Activated T-helper 1 cell treated with anti-CD3 and anti-CD28 coated beads, Interleukin-2, amount 50 U/mL, for 16 hours (primary cell): ENCODE measurements at places on chromosomes 6 and 20.

DNA sequence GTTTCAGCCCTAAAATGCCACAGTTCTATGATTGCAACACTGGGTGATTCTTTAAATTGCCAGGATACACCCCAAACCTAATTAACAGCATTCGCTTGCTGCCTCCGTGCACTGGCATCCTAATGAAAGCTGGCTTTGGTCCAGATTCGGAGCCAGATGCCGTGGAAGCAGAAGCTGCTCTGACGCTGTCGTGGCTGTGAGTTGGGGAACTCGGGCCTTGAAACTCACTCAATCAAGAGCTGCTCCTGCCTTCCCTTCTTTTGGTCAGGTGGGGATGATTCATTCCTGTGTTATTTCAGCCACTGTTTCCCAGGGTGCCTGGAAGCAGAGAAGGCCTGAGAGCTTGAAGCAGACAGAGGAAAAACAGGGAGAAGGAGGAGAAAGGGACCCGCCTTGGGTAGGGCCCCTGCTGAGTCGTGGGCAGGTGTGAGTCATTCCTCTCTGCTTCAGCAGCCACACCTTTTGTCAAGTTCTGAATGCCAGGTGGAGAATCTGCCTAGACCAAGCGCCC, 36.2 kb upstream of the DSP start:
- DNase-seq = no peak

DNA sequence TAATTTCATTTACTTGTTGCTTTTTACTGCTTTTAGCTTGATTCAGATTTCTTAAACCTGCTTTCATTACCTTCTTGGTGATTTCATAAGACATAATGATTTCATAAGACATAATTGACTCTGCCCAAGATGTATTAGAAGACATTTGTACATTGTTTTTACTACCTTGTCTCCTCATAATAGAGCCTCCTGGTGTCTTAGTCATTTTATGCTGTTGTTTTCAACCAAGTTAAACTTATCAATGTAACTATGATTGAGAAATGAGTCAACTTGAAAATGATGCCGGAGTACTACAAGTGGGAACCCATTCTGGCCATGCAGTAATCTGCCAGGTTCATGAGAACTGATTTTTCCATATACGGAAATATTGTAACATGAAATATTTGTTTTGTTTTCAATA, 573.6 kb downstream of the MMUT start:
- no peak for DNase-seq

- no peak for DNase-seq
Measured at GRCh38 chr20:51378171-51378928, 164.2 kb downstream of the NFATC2 start.

DNA sequence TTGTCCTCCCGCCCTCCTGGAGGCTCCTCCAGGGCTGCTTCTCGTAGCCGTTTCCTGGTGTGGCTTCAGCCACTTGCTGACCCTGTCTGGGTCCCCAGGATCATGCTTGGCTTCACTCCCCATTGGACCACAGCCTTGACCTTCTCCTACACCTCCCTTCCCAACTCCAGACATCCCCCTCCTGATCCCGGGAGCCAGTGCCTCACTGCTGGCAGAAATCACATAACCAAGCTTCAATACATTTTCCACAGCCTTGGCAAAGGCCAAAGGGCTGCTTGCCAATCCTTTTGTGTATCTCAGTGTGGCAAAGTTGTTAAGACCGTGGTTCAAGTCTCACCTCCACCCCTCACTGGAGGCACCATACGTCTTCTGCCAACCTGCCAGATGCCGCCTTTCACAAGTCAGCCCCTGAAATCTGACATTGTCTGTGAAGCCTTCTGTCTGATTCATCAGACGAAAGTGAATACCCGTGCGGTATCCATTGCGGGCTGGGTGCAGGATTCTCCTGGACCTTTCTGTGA, 60.1 kb downstream of the PHACTR3 start:
- no peak for DNase-seq
